AG09309 (cell line): ENCODE measurements at places on chromosomes 6 and 20.

GRCh38 chr6:75621846-75622245 lies 20.2 kb downstream of the SENP6 start:
- DNase-seq = no peak

GRCh38 chr6:169583886-169584541 lies 117.8 kb downstream of the WDR27 start:
- DNase-seq = no peak

DNA sequence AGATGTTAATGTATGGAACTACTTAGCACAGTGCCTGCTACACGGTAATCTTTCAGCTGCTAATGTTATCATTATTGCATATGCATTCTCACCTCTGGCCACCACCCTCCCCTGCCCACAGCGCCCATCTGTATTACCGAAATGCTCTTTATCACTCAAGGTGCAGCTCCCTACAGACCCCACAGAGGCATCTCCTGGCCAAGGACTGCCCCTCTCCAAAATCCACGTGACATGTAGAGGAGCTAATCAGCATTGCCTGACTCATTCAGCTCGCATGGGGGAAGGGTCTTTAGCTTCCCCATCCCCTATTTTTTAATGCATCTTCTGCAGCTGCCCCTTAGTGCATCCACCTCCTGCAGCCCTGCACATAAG lies 41.8 kb downstream of the SLC22A23 start:
- no peak for DNase-seq

- DNase-seq = no peak
Measured at GRCh38 chr6:29005183-29005885, at the start of gene ZNF311. Gene ZNF311 (minus strand): TSS chr6:29005315. CDS start chr6:29003954, 1,361 bp downstream.
